ENCODE measurements at places on chromosomes 6 and 20.

- no peak for DNase-seq
These were observed 110.4 kb downstream of the HFE start for GRCh38 chr6:26197636-26197932.

DNA sequence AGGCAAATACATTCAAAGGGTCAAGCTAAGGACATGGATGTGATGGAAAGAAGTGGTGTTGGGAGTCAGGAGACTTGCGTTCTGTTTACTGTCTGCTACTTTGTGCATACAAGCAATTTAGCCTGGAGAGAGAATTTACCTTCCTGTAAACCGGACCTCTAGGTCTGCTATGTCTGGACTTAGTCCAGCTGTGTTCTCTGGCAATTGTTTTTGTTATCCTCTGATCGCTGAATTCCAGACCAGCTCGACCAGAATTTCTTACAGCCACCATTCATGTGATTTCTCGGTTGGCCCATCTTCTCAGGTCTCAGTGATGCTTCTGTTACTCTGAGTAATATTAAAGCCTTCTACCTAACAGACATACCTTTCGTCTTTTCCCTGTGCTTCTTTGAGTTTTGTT, 75.2 kb downstream of the LRRC1 start:
- no peak for DNase-seq

GRCh38 chr20:18983796-18984195, 170.2 kb downstream of the SCP2D1 start:
- no peak for DNase-seq

- no peak for DNase-seq
These were observed 36.4 kb upstream of the NELFCD start for GRCh38 chr20:58944610-58945009.

DNA sequence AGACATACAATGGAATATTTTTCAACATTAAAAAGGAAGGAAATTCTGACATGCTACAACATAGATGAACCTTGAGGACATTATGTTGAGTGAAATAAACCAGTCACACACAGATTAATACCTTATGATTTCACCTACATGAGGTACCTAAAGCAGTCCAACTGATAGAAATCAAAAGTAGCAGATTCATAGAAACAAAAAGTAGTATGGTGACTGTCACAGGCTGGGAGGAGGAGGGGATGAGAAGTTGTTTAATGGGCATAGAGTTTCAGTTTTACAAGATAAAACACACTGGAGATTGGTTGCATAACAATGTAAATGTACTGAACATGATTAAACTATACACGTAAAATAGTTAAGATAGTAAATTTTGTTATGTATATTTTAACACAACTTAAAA, 48.5 kb upstream of the OLIG3 start:
- no peak for DNase-seq

Measured in DMS79 treated with DMSO at 0.1 percent for 48 hours (cell line).